ENCODE measurements at places on chromosomes 16 and 17.

- DNase-seq: no peak
These were observed 27.4 kb upstream of the PHB1 start for GRCh38 chr17:49442041-49442440.

DNA sequence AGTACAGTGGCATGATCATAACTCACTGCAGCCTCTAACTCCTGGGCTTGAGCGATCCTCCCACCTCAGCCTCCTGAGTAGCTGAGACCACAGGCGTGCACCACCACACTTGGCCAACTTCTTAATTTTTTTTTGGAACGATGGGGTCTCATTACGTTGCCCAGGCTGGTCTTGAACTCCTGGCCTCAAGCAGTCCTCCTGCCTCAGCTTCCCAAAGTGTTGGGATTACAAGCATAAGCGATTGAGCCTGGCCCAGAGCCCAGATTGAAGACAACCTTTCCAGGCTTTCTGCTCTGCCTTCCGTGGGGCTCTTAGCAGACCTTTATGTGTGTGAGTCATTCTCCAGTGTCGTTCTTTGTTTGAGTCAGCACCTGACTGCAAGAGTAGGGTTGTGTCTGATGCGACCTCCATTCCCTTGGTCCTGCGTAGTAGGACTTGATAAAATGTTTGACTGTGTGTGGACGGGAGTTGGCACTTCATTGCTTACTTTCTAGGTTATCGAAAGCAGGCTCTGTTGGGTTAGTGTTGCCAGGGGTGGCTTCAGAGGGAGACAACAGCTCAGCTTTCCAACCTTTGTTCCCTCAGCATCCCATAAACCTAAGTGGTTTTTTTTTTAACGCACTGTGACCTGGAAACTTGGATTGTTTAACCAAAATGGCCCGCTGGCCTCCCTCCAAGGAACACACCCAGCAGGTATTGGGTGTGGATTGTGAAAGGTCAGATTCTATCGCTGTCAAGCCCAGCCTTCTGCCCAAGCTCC, 26.4 kb downstream of the EEF2K start:
- no peak for DNase-seq

- DNase-seq: no peak
These were observed 90.8 kb downstream of the ABCC12 start for GRCh38 chr16:48064971-48065370.

DNA sequence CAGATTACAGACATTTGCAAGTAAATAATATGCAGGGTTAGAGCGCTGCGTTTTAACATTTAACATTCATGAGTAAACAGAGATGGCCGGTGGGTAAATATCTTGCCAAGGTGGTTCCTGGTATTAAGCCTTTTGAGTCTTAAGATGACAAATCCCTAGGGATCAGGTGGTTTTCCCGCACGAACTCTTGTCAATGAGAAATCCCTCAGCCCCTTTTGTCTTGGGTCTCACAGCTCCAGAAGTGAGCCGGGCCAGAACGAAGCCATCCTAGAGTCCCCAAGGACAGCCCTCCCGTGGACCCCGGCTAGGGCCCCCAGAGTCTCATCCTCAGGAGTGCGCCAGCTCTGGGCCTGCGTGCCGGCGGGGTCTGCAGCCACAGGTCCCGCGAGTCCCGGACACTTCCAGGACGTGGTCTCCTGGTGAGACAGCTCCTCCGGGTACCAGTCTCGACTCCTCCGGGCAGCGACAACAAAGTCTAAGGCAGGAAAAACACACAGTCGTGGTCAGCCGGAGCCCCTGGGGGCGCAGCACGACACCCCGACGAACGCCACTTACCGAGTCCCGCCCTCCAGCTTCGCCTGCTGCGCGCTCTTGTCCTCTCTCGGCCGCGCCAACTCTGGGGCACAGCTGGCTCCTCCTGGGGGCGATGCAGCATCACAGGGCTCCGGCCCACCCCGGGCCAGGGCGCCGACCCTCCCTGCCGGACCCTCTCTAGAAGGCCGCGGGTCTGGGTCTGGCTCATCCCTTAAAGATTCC, 13.3 kb downstream of the MIS12 start:
- DNase-seq: no peak

DNA sequence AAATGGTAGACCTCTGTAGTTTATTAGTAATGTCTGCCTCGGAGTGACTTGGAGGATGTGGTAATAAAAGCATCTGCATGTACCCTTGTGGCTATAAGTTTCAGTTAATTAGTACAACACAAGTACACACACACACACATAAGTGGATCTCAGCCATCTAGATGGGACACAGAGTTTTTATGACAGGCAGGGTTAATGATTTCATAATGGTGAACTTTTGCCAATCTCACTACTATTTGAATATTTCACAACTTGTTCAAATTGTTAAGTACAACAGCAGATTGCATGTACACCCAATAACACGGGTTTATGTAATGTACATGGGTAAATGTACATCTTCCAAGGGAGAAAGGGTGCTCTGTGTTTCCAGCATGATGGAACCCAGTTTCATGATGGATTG, 511.3 kb upstream of the HSBP1 start:
- no peak for DNase-seq

- no peak for DNase-seq
These were observed 24.0 kb upstream of the GRIN2A start for GRCh38 chr16:10206215-10206614.

DNA sequence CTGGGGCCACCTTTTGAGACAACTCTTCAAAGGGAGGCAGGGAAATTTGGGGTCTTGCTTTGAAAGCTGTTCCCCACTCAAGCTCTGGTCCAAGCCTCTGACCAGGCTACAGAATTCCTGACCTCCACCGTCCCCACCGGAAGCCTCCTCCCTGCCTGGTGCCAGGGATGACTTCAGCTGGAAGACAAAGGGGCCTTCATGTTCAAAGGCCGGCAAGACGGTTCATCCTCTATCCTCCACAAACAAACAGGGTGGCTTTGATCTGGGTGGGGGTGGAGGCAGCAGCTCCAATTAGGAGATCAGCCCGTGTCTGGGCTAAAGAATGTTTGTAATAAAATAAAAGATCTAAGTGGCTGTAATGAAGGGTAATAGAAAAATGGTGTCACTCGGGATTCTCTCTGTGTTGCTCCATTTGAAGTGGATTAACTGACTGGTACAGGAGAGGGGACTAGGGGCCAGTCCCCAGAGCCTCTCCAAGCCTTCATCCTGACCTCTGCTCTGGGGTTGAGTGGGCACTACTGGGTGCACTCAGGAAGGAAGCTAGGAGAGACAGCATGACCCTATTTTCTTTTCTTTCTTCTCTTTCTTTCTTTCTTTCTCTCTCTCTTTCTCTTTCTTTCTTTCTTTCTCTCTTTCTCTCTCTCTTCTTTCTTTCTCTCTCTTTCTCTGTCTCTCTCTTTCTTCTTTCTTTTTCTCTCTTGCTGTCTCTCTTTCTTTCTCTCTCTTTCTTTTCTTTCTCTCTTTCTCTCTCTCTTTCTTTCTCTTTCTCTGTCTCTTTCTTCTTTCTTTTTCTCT, 27.5 kb upstream of the NKD1 start:
- no peak for DNase-seq

GRCh38 chr17:5362162-5362811, 57.2 kb downstream of the NUP88 start:
- no peak for DNase-seq

DNA sequence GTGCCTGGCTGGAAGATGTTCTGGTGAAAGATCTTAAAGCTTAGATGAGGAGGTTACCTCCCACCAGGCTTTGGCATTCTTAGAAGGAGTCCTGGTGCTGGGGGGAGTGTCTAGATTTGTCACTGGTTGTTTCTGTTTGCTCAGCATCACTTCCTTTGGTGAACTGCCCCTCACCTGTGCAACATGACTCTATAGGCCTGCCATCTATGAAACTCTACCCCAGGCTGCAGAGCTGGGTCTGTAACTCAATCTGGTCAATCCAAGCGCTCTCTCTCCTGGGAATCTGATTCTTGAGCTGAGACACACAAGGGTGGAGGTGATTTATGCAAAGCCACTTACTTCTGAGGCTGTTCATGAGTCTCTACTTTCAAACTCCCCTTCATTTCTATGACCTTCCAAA, 399.4 kb downstream of the NPIPA7 start:
- no peak for DNase-seq

GRCh38 chr16:27772093-27772825, 222.3 kb downstream of the KATNIP start:
- DNase-seq: no peak

- no peak for DNase-seq
These were observed 228.7 kb downstream of the SOX9 start for GRCh38 chr17:72349491-72349995.

GRCh38 chr16:52872731-52873130, 180.0 kb downstream of the CHD9NB start:
- no peak for DNase-seq

DNA sequence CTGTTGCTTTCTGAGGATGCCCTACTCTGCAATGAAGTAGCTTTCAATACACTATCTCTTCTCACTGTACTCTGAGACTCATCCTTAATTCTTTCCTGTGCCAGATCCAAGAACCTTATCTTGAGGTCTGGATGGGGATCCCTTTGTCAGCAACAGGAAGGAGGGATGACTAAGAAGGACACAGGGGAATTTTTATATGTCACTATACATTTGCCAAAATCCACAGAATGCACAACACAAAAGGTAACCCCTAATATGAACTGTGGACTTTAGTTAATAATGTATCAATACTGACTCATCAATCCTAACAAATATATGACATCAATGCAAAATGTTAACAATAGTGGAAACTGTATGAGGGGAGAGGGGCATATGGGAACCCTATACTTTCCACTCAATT, 4.7 kb upstream of the RBBP6 start:
- DNase-seq: no peak

DNA sequence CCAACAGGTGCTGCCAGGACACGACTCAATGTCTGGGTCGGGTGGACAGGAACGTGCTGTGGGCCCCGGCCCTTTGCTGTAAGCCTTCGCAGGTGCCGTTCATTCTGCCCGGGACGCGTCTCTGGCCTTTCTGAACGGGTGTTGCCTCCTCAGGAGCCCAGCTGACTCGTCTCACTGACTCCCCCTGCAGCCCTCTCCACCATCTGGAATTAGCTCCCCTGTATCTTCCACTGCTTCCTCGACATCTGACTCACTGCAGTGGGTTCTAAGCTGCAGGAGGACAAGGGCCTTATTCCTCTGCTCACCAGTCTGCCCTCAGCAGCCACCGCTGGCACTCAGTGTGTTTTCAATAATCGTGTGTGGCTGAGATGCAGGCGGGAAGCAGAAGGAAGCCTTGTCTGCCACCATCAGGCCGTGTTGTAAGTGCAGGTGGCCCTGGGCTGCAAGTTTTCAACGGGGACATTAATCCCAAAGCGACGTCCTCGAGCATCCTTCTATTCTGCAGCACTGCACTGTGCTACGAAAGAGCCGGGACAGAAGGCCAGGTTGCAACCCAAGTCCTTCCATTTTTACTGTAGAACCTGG, 256.2 kb downstream of the FOXL1 start:
- DNase-seq: no peak

- DNase-seq: no peak
These were observed 93.4 kb downstream of the MSI2 start for GRCh38 chr17:57349541-57350247.

- DNase-seq: no peak
These were observed 134.7 kb downstream of the PITPNC1 start for GRCh38 chr17:67511804-67512203.

Data from T-helper 17 cell (primary cell).